ENCODE measurements at places on chromosomes 3 and 15.

- DNase-seq = no peak
Measured at GRCh38 chr3:141845407-141846049, 30.9 kb upstream of the ATP1B3 start.

- DNase-seq = no peak
Measured at GRCh38 chr3:141537856-141538255, 51.0 kb downstream of the RASA2 start.

DNA sequence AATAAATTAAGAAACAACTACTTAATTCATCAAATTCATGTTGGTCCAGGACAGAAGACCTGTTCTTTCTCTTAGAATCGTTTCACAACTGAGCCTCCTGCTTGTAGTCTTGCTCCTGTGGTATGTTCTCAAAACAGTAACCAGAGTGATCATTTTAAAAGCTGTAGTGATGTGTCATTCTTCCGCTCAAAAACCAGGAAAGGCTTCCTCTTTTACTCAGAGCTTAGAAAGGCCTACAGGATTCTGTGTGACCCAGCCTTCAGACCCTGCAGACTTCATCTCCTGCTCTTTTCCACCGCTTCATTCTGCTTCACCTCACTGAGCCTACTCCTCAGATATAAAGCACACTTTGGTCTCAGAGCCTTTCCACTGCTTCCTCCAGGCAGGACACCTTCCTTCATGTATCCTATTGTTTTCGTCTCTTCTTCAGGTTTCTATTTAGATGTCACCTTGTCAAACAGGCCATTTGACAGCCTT is 22.7 kb downstream of the ST6GAL1 start:
- no peak for DNase-seq

- DNase-seq = no peak
Measured at GRCh38 chr3:60536420-60536819, 714.8 kb downstream of the FHIT start.

GRCh38 chr15:58479941-58480340 is 48.1 kb downstream of the LIPC start:
- DNase-seq = no peak

DNA sequence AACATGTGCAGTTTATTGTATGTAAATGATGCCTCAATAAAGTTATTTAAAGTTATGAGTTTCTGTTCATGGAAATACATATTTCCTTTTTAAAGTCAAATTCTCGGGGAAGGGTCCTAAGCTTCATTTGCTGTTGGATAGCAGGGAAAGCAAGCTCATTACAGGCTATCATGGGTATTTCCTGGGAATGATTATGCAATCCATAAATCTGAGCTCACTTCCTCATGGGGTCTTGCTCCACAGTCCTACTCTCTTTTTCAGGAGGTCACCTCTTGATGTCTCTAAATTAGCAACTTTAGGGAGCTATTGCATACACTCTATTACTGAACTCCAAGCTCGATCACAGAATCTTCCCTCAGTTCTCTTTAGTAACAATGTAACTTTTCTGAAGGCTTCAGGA is 69.9 kb upstream of the TP63 start:
- DNase-seq = no peak

DNA sequence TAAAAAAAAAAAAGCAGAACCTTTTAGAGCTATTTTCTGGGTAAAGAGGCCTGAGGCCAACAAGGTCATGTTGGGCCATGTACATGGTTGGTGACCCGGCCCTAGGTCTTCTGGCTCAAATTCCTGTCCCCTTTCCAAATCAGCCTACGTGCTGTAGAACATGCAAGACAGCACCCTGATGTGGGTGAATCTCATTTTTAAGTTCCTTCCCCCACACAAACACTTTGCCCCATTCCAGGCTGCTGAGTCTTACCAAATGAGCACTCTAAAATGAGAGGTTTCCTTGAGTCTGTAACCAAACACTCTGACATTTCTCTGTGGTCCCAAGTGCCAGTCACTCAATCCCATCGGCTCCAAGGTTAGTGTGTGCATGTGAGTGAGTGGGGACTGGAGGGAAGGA is 9.4 kb downstream of the BCL6 start:
- no peak for DNase-seq

Data from MG63 (cell line).